Amniotic stem cell (primary cell): ENCODE measurements at places on chromosomes 6 and 20.

- peak; percentile 13 for DNase-seq
Measured at GRCh38 chr6:34324738-34325444, 67.6 kb downstream of the NUDT3 start.

- DNase-seq = no peak
Measured at GRCh38 chr6:40394381-40394780, 192.8 kb downstream of the LRFN2 start.

GRCh38 chr6:46502486-46503119 is 11.4 kb upstream of the RCAN2 start:
- no peak for DNase-seq

- DNase-seq = no peak
Measured at GRCh38 chr6:166375013-166375412, 7.7 kb downstream of the MPC1 start.

DNA sequence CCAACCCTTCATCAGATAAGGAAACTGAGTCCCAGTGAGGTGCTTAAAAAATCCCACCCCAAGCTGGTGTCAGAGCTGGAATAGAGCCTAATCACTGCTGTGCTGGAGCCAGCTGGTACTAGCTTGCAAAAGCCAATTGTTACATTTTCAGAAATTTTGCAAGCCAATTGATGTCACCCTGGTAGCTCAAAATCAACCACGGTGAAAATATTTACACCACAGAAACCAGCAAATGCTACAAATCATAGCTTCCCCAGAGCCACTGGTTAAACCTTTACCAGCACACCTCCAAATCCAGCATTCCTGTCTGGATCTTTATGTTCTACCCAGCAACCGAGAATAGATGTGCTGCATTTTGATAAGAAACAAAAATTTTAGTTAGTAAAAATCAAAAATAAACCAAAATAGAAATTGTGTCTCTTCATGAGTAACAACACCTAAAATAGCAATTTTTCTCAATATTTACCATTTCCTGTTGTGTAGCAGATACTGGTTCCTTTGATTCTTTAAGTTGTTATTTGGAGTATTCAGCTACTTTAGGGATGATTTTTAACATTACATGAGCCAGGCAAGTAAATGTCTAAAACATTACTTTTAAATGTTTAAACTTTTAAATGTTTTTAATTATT is 7.2 kb upstream of the LCA5 start:
- DNase-seq = no peak

- DNase-seq = no peak
Measured at GRCh38 chr6:3650076-3650958, 101.2 kb downstream of the PXDC1 start.

DNA sequence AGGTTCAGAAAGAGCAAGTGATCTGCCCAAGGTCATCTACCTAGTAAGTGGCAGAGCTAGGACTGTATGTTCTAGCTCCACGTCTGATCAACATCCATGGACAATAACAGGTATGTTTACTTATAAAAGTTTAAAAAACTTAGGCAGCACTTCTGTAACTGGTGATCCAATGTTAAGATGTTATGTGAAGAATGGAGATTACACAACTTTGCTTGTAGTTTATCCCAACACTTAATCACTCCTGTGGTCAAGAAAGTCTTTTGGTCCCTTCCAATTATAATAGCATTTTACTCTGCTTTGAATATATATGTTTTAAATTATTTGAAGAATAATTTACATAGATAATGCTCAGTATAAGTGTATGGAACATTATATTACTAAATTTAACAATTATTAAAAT is 4.8 kb downstream of the FBXO30 start:
- DNase-seq = no peak

- no peak for DNase-seq
Measured at GRCh38 chr6:127247114-127248096, 19.3 kb upstream of the RNF146 start.

DNA sequence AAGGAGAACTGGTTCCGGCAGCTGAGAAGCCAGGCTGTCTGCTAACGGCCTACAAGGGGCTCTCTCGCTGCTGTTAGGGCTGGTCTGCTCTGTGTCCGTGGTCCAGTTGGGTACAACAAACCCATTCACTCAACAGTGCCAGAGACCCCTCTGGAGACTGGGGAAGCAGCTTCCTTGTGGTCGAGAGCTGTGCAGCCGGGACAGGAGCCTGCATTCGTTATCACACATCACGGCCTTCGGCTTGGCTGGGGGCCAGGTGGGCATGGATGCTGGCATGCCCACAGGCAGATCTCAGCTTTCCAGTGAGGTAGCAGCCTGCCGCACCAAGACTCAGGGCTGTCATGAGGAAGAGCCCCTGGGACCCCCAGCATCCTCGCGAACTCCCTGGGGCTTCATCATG is 124.7 kb downstream of the PREX1 start:
- no peak for DNase-seq

DNA sequence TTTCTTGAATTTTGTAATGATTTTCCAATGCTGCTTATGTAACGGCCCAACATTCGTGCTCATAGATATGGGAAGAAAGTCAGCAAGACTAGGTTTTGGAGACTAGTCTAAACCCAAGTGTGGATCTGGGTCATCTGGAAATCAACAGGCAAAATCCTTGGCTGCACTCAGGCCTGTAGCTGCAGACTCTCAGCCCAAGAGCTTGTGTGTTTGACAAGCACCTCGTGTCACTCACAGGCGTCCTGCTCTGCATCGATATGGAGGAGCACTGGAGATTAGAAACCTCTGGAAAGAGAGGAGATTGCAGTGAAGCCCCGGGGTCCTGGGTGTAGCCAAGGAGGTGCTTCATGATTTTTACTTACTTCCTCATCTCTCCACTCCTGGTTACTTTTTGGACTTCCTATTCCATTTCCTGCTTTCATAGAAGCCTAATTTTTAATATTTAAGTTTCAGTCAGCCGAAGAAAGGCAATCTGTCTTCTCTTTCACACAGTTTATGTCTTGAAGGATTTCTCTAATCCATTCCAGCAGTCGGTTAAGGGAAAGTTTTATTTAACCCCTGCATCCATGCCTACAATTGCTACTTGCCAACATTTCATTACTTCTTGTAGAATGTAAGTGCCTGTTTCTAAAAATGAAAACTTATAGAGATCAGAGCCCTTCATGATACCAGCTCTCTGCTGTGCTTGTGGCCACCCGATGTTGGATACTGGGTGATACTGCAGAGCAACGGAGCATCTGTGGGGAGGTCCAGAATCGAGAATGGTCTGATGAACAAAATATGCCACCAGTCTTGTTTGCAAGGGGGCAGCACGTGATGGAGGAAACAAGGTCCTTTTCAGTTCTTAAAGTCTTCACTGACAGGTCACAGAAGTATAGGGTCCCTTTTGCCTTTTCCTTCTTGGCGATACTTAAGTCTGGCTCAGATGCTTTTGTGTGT is 296.3 kb downstream of the QKI start:
- no peak for DNase-seq

GRCh38 chr6:13538084-13538483 is 36.3 kb upstream of the SIRT5 start:
- DNase-seq = peak; percentile 27

DNA sequence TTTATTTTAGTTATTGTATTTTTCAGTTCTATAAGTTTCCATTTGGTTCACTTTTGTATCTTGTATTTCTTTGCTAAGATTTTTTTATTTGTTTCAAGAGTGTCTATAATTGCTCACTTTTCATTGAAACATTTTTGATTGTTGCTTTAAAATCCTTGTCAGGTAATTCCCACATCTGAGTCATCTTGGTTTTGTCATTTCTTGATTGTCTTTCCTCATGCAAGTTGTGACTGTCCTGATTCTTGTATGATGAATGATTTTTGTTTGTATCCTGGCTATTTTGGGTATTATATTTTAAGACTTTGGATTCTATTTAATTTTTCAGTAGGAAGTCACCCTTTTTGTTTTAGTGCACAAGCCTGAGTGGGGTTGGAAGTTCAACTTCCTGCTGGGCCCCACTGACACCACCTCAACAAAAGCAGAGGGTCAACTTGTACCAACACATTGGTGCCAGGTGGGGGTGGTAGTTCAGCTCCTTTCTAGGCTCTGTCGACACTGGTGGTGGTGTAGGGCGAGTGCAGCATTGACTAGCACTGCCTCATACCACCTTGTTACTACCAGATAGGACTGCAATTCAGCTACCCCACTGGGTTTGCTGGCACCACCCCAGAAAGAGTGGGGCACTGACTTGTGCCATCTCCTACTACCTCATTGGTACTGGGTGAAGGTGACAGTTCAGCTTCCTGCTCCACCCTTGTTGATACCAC is 8.8 kb downstream of the RSPH3 start:
- no peak for DNase-seq
